ENCODE measurements at places on chromosomes 6 and 20.

DNA sequence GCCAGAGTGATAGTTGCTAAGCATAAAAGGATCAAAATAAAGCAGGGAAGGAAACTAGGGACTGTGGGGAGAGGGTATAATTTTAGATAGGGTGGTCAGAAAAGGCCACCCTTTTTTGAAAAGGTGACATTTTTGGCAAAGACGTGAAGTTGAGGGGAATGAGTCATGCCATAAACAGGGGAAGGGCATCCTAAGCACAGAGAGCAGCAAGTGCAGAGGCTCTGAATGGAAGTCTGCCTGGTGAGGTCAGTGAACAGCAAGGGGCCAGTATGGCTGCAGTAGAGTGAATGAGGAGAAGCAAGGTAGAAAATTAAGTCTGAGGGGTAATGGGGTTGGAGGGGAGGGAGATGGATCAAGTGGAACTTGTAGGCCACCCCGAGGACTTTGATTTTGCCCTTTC, 2.4 kb downstream of the KLC4 start:
- H3K4me1 ChIP-seq = peaks cover 3% of the 10 kb centered on the region
- H3K36me3 ChIP-seq = no peaks in the 10 kb centered on the region
- H3K27ac ChIP-seq = no peak overlapping the region
- H3K27me3 ChIP-seq = no peaks in the 10 kb centered on the region
- DNase-seq = no peak

DNA sequence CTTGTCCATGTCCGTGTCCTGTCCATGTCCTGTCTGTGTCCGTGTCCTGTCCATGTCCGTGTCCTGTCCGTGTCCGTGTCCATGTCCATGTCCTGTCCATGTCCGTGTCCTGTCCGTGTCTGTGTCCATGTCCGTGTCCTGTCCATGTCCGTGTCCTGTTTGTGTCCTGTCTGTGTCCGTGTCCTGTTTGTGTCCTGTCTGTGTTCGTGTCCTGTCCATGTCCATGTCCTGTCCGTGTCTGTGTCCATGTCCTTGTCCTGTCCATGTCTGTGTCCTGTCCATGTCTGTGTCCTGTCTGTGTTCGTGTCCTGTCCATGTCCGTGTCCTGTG, 55.0 kb upstream of the BHLHE23 start:
- no peak overlapping the region for H3K27ac ChIP-seq
- no peaks in the 10 kb centered on the region for H3K4me1 ChIP-seq
- no peak for DNase-seq
- no peak overlapping the region for H3K4me3 ChIP-seq

DNA sequence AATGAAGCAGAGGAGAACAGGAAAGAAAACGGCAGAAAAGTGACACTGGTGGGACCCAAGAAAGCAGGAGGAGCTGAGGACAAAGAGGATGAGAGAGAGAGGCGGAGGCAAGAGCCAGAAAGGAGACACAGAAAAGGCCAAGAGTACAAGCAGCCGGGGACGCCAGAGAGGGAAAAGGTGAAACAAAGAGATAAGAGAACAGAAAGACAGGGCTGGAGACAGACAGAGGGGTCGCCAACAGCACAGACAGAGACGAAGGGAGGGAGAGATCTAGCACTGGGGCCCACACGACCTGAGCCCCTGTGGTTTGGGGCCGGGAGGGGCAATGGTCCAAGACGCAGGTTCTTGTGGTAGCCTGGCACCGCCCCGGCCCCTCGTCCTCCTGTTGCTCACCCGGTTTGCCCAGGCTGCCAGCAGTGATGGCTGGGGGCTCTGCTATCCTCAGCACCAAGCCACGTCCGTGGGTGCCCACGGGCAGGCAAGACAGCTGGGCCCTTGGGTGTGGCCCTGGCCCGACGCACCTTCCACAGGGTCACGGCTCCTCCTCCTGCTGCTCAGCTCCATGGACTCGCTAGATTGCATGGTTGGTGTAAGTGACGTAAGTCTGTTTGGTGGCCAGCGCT, 123.5 kb downstream of the GRM4 start:
- H3K27me3 ChIP-seq = no peaks in the 10 kb centered on the region
- H3K4me1 ChIP-seq = no peaks in the 10 kb centered on the region
- H3K27ac ChIP-seq = no peak overlapping the region
- DNase-seq = no peak
- H3K4me3 ChIP-seq = no peak overlapping the region
- no peaks in the 10 kb centered on the region for H3K36me3 ChIP-seq

- no peak overlapping the region for H3K4me3 ChIP-seq
- H3K27ac ChIP-seq = no peak overlapping the region
- peaks cover 3% of the 10 kb centered on the region for H3K27me3 ChIP-seq
- no peak for DNase-seq
These were observed 8.8 kb upstream of the TPD52L1 start for GRCh38 chr6:125144822-125145221.

DNA sequence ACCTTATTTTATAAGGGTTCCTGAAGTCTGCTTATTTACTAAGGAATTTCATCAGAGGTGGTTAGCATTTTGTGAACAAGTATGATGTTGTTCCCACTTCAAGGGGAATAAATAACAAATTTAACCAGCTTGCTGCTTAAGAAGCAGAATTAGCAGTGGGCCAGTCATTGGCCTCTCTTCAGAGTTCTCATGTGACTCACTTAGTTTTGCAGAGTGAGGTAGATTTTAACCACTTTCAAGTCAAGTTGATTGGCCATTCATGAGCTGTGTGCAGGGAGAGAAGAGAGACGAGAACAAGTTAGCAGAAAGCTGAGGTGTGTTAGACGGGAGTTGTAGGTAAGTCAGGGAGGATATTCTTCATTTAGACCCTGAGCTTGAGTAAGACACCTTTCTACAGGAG, 18.1 kb downstream of the TOP1 start:
- H3K4me1 ChIP-seq = peaks cover 44% of the 10 kb centered on the region
- no peaks in the 10 kb centered on the region for H3K27me3 ChIP-seq
- H3K27ac ChIP-seq = peak overlapping the region; percentile 76
- no peak overlapping the region for H3K4me3 ChIP-seq
- DNase-seq = no peak
- no peaks in the 10 kb centered on the region for H3K36me3 ChIP-seq

DNA sequence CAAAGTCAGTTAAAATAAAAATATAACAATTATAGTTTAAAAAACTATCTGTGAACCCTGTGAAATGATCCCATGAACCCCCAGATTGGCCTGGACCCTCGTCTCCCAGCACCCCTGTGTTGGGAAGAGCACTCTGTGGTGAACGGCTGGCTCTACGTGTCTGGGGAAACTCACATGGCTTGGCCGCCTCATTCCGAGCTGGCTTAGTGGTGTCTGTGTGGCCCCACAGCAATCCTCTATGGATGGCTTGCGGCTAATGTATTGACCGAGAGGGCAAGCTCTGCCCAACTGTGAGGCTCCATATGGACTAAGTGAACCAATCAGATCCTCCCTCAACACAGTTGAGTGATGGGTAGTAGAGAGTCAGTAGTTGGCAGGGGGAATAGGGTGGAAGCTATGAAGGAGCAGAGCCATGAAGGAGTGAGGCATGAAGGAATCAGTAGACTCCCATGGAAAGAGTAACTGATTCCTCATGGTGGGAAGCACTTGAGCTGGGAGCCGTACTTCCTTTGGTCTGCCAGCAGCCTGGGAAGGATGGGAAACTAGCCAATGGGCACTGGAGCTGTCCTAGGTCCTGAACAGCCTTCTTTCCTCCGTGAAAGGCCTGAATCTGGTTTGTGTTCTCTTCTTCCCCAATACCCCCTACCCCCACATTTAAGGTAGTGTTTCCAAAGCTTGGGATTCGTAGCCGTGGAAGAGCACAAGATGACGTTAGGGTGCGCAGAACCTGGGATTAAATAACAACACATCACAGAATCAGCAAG, 21.6 kb upstream of the ZNF831 start:
- no peak overlapping the region for H3K4me3 ChIP-seq
- no peaks in the 10 kb centered on the region for H3K4me1 ChIP-seq
- no peak overlapping the region for H3K27ac ChIP-seq
- no peaks in the 10 kb centered on the region for H3K27me3 ChIP-seq
- no peaks in the 10 kb centered on the region for H3K36me3 ChIP-seq
- DNase-seq = no peak

- H3K36me3 ChIP-seq = no peaks in the 10 kb centered on the region
- H3K27ac ChIP-seq = no peak overlapping the region
- no peak for DNase-seq
- H3K4me1 ChIP-seq = no peaks in the 10 kb centered on the region
- H3K27me3 ChIP-seq = no peaks in the 10 kb centered on the region
These were observed 8.5 kb upstream of the KIAA1755 start for GRCh38 chr20:38269040-38269439.

GRCh38 chr6:108755257-108756240, 92.7 kb upstream of the ARMC2 start:
- no peak overlapping the region for H3K27ac ChIP-seq
- H3K4me1 ChIP-seq = peaks cover 7% of the 10 kb centered on the region
- DNase-seq = no peak
- no peaks in the 10 kb centered on the region for H3K27me3 ChIP-seq
- no peak overlapping the region for H3K4me3 ChIP-seq
- no peaks in the 10 kb centered on the region for H3K36me3 ChIP-seq

GRCh38 chr20:23349338-23350195, 1.0 kb upstream of the NXT1 start:
- peak overlapping the region; percentile 95 for H3K27ac ChIP-seq
- peaks cover 3% of the 10 kb centered on the region for H3K36me3 ChIP-seq
- no peak for DNase-seq
- no peaks in the 10 kb centered on the region for H3K27me3 ChIP-seq
- peak overlapping the region; percentile 70 for H3K4me3 ChIP-seq

DNA sequence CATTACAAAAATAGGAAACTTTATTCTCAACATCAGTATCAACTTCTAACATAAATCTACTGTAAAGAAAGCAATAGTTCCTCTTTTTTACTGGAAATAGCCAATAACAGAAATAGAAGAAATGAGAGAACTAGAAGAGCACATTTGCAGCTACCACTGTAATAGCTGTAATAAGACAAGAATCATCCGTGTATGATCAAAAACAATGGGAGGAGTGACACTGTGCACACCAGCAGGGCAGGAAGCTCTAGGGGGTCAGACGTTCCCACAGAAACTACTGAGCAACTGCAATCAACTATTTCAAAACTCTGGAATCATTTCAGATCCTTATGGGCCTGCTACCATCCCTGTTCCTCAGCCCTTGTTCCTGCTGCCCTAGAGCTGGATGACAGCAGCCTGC, 43.7 kb downstream of the NINL start:
- DNase-seq = no peak
- H3K4me1 ChIP-seq = no peaks in the 10 kb centered on the region
- no peak overlapping the region for H3K4me3 ChIP-seq
- H3K36me3 ChIP-seq = no peaks in the 10 kb centered on the region

- DNase-seq = no peak
- H3K4me1 ChIP-seq = no peaks in the 10 kb centered on the region
- no peak overlapping the region for H3K27ac ChIP-seq
These were observed 99.2 kb upstream of the SYNDIG1 start for GRCh38 chr20:24370249-24370648.

Measured in GM12878 (cell line).